ENCODE measurements at places on chromosomes 2 and 18.

DNA sequence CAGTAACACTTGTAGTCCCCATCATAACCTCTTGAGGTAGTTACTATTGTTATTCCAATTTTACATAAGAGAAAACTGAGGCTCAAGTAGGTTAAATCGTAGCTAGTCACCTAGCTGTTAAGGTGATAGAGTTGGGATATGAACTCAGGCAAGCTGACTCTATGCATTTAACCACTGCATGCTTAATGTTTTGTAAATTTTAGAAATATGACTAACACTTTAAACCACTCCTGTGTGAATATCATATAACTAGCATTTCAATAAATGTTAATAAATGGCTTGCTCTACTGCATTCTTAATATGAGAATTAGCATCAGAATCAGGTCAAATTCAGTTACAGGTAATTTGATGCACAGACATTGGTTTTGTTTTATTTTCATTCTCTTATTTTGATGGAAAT is 35.6 kb upstream of the CREB1 start:
- DNase-seq = no peak

DNA sequence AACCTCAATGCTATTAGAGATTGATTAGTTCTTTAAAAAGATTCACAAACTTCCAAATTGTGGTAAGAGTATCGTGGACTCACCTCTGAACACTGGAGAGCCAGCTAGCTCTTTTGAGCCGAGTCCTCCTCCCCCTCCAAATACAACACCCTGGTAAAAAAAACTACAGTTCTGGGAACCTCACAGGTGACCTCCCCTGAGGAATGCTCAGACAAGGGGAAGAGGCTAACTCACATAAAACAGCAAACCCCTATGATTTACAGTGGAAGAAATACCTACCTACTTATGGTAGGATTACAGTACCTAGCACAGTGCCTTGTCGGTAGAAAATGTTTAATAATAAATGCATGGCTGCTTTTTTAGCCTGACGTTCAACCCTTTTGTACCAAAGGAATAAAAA is 8.4 kb downstream of the ZNF24 start:
- DNase-seq = no peak

- peak; percentile 68 for DNase-seq
Observed at GRCh38 chr2:232871835-232872736, 2.0 kb downstream of the SNORC start.

- no peak for DNase-seq
Observed at GRCh38 chr2:219120082-219120481, 40.5 kb downstream of the NHEJ1 start.

DNA sequence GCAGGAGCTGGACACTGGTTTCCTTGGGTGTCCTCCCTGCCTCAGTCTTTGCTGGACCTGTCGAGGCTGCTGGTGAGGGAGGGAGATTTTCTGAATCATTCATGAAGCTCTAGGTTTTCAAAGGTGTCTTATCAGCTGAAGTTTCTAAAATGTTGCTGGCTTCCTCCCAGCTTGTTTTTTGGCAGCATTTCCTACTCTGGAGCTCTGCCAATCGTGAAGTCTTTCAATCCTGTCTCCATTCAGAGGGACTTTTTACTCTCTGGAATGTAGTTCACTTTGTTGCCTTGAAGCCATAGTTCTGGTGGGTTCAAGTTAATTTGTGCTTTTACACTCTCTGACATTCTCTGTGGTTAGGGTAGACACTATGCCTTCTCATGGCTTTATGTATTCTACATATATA is 23.9 kb downstream of the SNTG2 start:
- no peak for DNase-seq

DNA sequence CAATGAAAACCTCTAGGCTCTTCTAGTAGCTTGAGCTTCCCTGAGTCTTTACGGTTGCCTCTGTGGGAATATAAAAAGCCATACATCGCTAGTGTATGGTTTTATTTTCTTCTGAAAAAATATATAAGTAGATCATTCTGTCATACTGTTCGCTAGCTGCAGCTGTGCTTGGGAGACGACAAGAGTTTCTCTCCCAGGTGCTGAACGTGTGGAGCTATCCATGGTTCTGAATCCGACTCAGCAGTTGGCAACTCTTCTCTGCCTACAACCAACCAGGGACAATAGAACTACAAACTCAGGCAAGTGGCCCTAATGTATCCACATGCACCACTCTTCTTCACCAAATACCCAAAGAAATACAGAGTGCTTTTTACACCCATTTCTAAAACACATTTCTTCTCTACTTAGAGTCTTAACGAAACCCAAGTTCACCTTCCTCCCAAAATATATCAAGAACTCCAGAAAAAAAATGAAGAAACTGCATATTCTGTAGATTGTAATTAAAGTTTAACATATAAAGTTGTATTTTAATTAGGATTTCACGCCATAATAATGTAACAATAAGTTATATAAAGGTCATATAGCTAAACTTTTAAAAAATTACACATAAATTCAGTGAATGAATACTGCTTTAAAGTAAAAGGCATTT is 2.2 kb upstream of the KCNH7 start:
- peak; percentile 78 for DNase-seq

- DNase-seq = peak; percentile 70
Observed at GRCh38 chr18:58862851-58863538, 1.7 kb upstream of the ZNF532 start.

DNA sequence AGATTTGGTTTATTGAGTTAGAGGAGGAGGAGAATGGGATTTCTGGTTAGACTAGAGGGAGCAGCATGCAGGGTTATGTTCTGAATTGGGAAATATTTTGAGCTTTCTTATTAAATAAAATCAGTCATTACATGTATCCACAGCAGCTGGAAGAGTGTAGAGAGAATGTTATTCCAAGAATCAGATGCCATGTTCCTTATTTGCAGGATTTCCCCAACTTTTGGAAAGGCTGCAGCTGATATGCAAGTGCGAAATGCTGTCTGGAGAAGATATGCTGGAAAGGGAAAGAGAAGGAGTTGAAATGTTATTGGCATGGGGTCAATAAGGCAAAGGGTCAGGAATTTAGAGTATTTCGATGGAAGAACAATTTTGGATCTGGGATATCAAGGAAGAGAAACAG is 255.8 kb downstream of the MTX2 start:
- DNase-seq = no peak

- DNase-seq = no peak
Observed at GRCh38 chr2:221546505-221547225, 25.4 kb downstream of the EPHA4 start.

DNA sequence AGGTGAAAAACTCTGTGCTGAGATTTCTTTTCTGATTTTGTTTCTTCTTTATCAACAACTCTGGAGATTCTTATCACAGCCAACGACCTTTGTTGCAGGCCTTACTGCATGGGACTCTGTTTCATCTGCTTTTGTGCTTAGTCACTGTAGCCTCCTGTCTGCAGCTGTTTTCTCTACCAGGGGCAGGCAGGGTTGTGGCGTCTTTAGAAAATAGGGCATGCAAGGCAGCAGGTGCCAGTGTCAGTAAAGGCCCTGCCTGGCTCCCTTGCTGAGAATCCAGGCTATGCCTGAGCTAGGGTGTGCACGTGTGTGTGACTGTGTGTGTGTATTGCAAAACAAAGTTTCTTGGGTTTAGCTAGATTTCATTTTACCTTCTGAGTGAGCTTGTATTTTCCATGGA is 14.6 kb upstream of the SLC9A2 start:
- DNase-seq = no peak

GRCh38 chr2:15155959-15156574 is 405.1 kb downstream of the NBAS start:
- no peak for DNase-seq

- peak; percentile 93 for DNase-seq
Observed at GRCh38 chr2:27890146-27890923, at the start of the genes BABAM2 and RBKS. Gene BABAM2 (plus strand): TSS chr2:27890729. CDS start chr2:27894557, 3,828 bp downstream. Gene RBKS (minus strand): TSS chr2:27890387. CDS start chr2:27890345, 42 bp downstream.

DNA sequence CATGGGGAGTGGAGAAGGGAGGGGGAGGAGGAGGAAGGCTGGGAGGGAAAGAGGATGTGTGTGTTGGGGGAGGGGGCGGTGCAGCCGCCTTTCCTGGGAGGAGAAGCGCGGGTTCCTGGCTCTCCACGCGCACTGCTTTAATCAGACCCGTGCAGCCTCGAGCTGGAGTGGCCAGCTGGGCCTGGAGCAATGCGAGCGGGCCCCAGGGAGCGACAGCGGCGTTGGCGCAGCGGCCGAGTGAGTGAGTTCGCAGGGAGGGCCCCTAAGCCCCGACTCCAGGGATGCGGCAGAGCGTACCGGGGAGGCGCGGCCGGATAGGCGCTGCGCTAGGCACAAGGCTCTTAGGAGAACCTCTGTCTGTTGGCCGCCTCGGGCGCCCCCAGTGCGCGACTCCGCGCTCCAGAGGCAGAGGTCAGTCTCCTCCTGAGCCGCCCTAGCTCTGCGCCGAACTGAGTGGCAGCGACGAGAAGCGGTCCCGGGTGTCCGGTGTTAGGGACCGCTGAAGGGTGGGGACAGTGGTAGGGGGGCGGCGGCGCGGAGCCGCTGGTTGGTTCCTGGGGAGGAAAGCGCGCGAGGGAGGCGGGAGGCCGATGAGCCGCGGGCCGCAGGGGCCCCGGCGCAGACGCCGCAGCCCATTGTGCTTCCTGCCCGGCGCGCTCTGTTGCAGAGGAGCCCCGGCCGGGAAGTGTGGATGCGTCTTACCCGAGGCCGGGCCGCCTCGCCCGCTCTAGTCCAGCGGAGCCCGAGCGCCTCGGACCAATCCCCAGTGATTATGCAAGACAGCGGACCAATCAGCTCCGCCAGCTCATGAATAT is 455 bp upstream of the DLX1 start:
- peak; percentile 76 for DNase-seq

DNA sequence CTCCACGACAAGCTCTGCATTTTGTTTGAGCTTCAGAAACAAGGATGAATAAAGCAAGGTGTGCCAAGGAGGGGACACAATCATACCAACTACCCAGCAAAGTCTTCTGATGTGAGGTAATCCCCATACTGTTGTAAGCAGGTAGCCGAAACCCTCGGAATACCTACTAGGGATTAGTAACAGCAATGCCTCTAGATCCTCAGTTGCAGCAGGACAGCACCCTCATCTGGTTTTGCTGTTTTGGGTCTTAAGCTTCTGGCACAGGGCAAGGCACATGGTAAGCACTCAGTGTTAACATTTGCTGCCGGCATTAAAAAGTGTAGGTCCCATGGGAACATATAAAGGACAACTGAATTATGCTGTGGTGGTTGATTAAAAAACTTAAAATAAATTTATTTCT is 16.0 kb upstream of the LINC00305 start:
- DNase-seq = no peak

DNA sequence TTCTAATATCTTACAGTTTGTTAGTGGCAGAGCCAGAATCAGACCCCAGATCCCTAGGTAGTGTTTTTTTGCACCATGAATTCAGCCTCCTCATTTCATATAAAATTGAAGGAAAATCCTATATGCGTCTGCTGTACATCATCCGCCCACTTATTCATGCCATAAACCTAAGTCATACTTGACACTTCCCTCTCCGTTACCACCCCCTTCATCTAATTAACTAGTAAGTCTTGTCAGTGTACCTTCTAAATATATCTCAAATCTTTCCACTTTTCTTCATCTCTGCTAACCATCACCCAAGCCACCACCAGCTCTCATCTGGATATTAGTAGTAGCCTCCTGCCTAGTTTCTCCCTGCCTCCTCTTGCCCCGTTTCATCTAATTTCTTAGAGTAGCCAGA is 248.7 kb upstream of the SIX3 start:
- no peak for DNase-seq

DNA sequence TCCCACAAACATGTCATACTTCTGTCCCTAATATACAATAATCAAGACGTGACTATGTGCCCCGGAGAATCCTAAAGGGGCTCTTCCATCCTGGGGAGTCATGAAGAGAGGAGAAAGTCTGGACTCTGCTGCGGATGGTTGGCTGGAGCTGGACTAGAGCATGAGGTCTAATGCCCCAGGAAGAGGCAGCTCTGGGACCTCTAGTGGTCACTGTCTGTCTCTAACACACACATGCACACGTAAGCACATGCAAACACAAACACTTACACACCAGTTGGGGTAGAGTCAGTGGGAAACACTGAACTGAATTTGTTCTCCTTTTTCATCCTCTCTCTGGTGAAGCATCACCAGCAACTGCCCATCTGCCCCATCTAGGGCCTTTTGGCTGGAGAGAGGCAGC is 271.6 kb downstream of the TDRD15 start:
- no peak for DNase-seq

DNA sequence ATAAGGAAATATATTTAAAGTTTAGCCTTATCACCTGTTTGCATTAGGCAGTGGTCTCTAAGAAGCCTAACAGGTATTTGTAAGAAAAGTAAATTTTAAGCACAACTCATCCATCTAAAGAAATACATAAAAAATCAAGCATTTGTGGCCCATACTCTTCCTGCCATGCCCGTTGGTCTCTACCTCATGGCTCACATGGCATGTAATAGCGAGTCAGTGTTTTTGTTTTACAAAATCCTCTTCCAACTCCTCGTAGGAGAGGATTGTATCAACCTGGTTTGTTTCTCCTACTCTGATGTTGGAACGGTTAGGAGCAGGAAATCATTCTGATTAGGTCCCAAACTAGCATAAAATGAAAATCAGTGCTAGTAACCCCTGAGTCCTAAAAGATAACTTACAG is 91.8 kb downstream of the FMNL2 start:
- DNase-seq = no peak

- peak; percentile 68 for DNase-seq
Observed at GRCh38 chr2:216633616-216634369, 573 bp downstream of the IGFBP2 start.

DNA sequence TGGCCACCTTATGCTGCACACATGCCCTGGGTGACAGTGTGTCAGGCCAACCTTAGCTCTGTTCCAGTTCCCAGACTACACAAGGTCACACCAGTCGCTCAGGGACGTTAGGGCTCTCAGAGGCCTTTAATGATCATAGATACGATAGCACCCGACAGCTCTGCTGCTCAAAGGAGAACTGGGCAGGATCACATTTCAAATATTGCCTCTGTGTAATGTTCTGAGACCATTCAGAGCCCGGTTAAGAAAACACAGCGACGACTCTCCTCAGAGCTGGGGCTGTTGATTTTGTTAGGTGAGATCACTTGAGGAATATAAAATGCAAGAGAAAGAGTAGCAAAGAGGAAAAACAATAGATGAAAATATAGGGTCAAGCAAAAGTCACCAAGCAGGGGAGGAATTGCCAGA is 166.6 kb upstream of the TANK start:
- DNase-seq = no peak

- DNase-seq = no peak
Observed at GRCh38 chr18:3910512-3910911, 460.5 kb downstream of the TGIF1 start.

DNA sequence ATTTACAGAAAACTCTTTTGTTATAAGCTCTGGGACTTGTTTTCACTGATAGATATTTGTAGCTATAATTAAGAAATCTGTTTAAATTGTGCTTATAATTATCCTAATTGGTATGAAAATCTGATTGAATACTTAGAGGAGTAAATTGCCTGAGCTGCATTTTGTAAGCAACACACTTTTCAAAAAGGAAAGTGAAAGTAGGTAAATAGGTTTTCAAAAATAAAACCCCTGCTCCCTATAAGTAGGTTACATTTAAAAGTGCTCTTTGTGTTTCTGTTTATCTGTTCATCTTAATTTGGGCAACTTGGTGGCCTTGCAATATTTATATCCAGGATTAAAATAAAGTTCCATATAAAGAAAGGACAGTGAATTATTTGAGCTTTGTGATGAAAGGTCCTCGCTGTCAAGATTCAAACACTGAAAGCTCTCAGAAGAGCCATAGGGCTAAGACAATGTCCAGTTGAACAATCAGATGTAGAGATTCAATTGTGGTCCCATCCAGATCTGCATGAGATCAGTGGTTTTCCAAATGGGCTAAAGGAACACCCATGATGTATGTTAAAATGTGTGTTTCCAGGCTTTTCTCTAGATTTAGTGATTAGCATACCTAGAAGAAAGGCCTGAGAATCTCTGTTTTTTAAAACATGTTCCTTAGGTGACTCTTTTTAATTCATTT is 371.6 kb downstream of the RPRM start:
- DNase-seq = no peak
